ENCODE measurements at places on chromosomes 2 and 18. TPM values are rescaled to one million over a fixed set of nuclear protein-coding genes. Genes with fewer than 3 reads are reported as not detected.

- H3K4me1 ChIP-seq, result peaks cover 7% of the 10 kb centered on the region
- H3K36me3 ChIP-seq, result no peaks in the 10 kb centered on the region
- no peak overlapping the region for H3K27ac ChIP-seq
- H3K4me3 ChIP-seq, result no peak overlapping the region
These were observed 87.9 kb downstream of the WDPCP start for GRCh38 chr2:63500398-63500797.

- no peak for DNase-seq
- H3K4me1 ChIP-seq, result no peaks in the 10 kb centered on the region
- H3K36me3 ChIP-seq, result no peaks in the 10 kb centered on the region
- no peak overlapping the region for H3K4me3 ChIP-seq
- peaks cover 3% of the 10 kb centered on the region for H3K27me3 ChIP-seq
These were observed 42.0 kb upstream of the POLE4 start for GRCh38 chr2:74916394-74916793.

GRCh38 chr2:83900862-83901261 is 558.2 kb downstream of the SUCLG1 start:
- H3K4me1 ChIP-seq, result no peaks in the 10 kb centered on the region
- DNase-seq, result no peak
- H3K27me3 ChIP-seq, result no peaks in the 10 kb centered on the region
- H3K27ac ChIP-seq, result no peak overlapping the region
- H3K4me3 ChIP-seq, result no peak overlapping the region

- no peak overlapping the region for H3K27ac ChIP-seq
- H3K27me3 ChIP-seq, result no peaks in the 10 kb centered on the region
- DNase-seq, result no peak
- H3K4me1 ChIP-seq, result no peaks in the 10 kb centered on the region
- H3K36me3 ChIP-seq, result no peaks in the 10 kb centered on the region
- no peak overlapping the region for H3K4me3 ChIP-seq
These were observed 68.1 kb upstream of the CSRNP3 start for GRCh38 chr2:165401285-165401852.

Gene CAPN14
- not detected for total RNA-seq

Gene CPS1
- total RNA-seq, result 2.3 TPM

Gene ALLC
- total RNA-seq, result not detected

Gene TBC1D8
- 89.1 TPM for total RNA-seq
